ENCODE measurements at places on chromosomes 11 and 22.

GRCh38 chr11:21371044-21371443 lies 701.7 kb downstream of the NELL1 start:
- H3K27me3 ChIP-seq: no peaks in the 10 kb centered on the region
- H3K4me3 ChIP-seq: no peak overlapping the region
- DNase-seq: no peak
- H3K27ac ChIP-seq: no peak overlapping the region

DNA sequence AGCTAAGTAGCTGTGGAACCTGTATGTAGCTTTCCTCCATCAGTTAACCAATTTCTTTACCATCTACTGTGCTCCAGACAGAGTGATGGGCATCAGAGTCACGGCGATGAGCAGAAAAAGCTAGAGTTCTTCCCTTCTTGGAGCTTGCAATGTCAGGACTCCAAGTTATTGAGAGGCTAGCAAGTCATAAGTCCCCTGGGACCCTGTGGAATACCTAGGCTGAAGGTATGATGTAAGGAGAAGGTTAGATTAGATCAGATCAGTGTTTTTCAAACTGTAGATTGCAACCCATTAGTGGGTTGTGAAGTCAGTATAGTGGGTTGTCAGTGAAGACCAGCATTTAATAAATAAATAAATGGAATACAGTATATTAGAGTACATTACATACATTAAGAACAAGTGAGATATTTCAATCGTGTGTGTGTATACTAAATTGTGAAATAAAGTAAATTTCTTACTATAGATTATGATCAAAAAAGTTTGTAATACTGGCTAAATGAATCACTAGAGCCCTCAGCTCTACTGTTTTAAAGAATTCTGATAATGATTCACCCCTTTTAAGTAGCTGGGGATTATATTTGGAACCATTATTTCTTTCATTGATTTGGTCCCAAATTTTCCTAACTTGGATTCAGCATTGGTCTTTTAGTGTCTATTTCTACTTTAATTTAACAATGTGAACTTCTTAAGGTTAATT lies 52.3 kb downstream of the RASSF10 start:
- no peak overlapping the region for H3K27ac ChIP-seq
- DNase-seq: no peak
- no peaks in the 10 kb centered on the region for H3K36me3 ChIP-seq
- H3K27me3 ChIP-seq: peaks cover 10% of the 10 kb centered on the region
- no peaks in the 10 kb centered on the region for H3K4me1 ChIP-seq

DNA sequence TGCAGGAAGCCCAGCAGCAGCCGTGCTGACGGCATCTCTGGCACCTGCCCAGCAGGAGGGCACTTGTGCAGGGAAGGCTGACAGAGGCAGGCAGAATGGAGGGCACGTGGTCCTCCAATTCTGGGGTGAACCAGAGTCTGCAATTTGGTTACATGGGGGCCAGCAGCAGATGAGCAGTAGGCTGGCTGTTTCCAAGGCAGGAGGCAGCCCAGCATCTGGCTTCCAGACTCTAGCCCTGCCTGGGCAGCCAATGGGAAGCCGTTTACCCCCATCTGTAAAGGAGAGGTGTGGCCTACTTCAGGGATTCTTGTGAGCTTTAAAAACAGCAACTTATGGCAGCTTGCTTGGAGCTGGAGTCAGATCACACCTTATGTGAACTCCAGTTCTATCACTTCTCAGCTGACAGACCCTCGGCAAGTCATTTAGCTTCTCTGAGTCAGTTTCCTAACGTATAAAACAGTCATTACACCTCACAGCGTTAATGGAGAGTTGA lies 27.9 kb upstream of the RASL10A start:
- no peaks in the 10 kb centered on the region for H3K4me1 ChIP-seq
- H3K27ac ChIP-seq: no peak overlapping the region
- no peaks in the 10 kb centered on the region for H3K27me3 ChIP-seq

DNA sequence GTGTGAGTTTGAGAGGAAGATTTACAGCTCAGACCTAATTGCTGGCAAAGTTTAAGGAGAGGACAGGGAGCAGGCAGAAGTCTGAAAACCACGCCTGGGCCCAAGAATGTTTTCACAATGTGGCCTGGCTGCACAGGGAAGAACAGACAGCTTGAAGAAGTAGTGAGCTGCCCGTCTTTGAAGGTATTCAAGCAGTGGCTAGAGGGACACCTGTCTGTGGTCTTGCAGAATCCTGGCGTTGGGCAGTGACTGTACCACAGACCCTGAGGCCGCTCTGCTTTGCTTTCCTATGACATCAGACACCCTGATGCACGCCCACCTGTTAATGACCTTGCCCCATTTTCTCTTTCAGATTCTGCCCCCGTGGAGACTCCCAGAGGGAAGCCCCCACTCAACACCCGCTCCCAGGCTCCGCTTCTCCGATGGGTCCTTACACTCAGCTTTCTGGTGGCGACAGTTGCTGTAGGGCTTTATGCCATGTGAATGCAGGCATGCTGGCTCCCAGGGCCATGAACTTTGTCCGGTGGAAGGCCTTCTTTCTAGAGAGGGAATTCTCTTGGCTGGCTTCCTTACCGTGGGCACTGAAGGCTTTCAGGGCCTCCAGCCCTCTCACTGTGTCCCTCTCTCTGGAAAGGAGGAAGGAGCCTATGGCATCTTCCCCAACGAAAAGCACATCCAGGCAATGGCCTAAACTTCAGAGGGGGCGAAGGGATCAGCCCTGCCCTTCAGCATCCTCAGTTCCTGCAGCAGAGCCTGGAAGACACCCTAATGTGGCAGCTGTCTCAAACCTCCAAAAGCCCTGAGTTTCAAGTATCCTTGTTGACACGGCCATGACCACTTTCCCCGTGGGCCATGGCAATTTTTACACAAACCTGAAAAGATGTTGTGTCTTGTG lies 6.6 kb upstream of the MCM5 start:
- peaks cover 3% of the 10 kb centered on the region for H3K27me3 ChIP-seq
- DNase-seq: no peak
- no peak overlapping the region for H3K4me3 ChIP-seq
- H3K4me1 ChIP-seq: peaks cover 3% of the 10 kb centered on the region

DNA sequence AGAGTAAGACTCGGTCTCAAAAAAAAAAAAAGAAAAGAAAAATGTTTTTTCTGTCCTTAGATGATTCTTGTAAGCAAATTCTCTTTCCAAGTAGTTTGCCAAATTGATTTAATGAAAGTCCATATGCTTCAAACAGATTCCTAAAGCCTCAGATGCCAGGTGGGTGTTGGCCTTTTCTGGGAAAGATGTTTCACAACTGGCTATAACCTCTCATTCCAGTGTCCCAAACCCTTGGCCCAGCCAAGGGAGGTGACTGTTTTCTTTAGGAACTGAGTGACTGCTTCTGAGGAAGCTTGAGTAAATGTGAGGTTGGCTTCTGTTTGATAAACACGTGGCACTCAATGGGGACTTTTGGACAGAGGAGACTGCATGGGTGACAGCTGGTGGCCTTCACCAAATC lies 27.5 kb downstream of the MMP27 start:
- H3K36me3 ChIP-seq: no peaks in the 10 kb centered on the region
- peaks cover 15% of the 10 kb centered on the region for H3K27me3 ChIP-seq
- no peak overlapping the region for H3K4me3 ChIP-seq
- H3K4me1 ChIP-seq: no peaks in the 10 kb centered on the region
- no peak for DNase-seq

GRCh38 chr11:27557226-27557625 lies 50.7 kb upstream of the LIN7C start:
- DNase-seq: no peak
- H3K4me1 ChIP-seq: no peaks in the 10 kb centered on the region

- no peaks in the 10 kb centered on the region for H3K4me1 ChIP-seq
- no peak overlapping the region for H3K27ac ChIP-seq
- H3K4me3 ChIP-seq: no peak overlapping the region
- no peak for DNase-seq
- H3K36me3 ChIP-seq: peaks cover 20% of the 10 kb centered on the region
These were observed 38.1 kb downstream of the SLC36A4 start for GRCh38 chr11:93159721-93160120.

GRCh38 chr22:50628543-50629134 lies 687 bp upstream of the ARSA start:
- peak overlapping the region; percentile 79 for H3K4me3 ChIP-seq
- H3K4me1 ChIP-seq: peaks cover 22% of the 10 kb centered on the region
- H3K36me3 ChIP-seq: peaks cover 7% of the 10 kb centered on the region
- H3K27ac ChIP-seq: peak overlapping the region; percentile 68
- peaks cover 3% of the 10 kb centered on the region for H3K27me3 ChIP-seq
- DNase-seq: no peak

DNA sequence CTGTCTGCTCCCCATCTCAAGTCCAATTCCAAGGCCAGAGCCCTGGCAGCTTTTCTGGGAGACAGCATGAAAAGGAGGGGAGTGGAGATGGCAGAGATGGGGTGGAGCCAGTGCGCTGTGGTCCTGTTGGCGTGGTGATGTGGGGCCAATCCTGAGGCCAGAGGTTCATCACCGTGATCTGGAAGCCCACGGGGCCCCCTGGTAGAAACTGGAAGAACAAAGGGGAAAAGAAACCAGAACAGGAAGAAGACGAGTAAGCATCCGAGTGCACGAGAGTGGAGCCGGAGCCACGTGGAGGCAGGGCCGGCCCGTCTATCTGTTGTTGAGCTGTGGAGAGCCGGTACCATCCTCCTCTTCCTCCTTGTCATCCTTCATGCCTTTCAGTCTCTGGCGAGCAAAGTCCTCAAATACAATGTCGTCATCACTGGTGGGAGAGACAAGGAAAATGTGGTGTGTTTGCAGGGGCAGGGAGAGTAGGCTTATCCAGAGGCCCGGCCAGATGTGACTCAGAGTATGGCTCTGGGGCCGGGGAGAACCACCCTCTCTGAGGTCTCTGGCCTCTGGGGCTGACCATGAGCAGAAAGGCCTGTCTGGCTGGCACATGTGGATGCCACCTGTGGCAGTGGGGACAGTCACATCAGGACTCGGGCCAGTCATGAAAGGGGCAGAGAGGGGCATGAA lies 25.4 kb downstream of the TPBGL start:
- H3K27ac ChIP-seq: no peak overlapping the region
- H3K4me1 ChIP-seq: peaks cover 29% of the 10 kb centered on the region
- H3K36me3 ChIP-seq: peaks cover 7% of the 10 kb centered on the region
- no peak for DNase-seq
- H3K27me3 ChIP-seq: no peaks in the 10 kb centered on the region
- H3K4me3 ChIP-seq: no peak overlapping the region

Data from activated CD8-positive, alpha-beta T cell treated with anti-CD3 and anti-CD28 coated beads, Interleukin-2, amount 10 ng/mL, durations not matched to agents 7 days and 5 days (primary cell).